Aortic smooth muscle cell (primary cell): ENCODE measurements at places on chromosomes 1 and 21. TPM values are rescaled to one million over a fixed set of nuclear protein-coding genes. Genes with fewer than 3 reads are reported as not detected.

The FBLIM1 gene
- 70.9 and 129 TPM in 2 replicates for total RNA-seq

The ANXA9 gene
- total RNA-seq = 0.06 and 0.26 TPM in 2 replicates

The ZC3H12A gene
- 8.6 and 9.9 TPM in 2 replicates for total RNA-seq

The SHCBP1L gene
- 0.13 TPM in 1 of 2 replicates, not detected in the other for total RNA-seq

The THBS3 gene
- 33.2 and 45.4 TPM in 2 replicates for total RNA-seq

The GSTM5 gene
- 0.92 and 2.0 TPM in 2 replicates for total RNA-seq

The CTSS gene
- total RNA-seq = 25.8 and 41.1 TPM in 2 replicates

The RCAN3 gene
- total RNA-seq = 0.50 and 0.53 TPM in 2 replicates

The ST6GALNAC5 gene
- 0.40 and 1.1 TPM in 2 replicates for total RNA-seq

The LAMC1 gene
- total RNA-seq = 869 and 914 TPM in 2 replicates

The PIK3CD gene
- 1.1 and 1.5 TPM in 2 replicates for total RNA-seq

The GPR61 gene
- 0.13 and 0.37 TPM in 2 replicates for total RNA-seq

The UBE2U gene
- 0.06 TPM in 1 of 2 replicates, not detected in the other for total RNA-seq

The ERICH3 gene
- total RNA-seq = not detected in 2 replicates
